GM23248 (cell line): ENCODE measurements at places on chromosomes 12 and 14. TPM values are rescaled to one million over a fixed set of nuclear protein-coding genes. Genes with fewer than 3 reads are reported as not detected.

DNA sequence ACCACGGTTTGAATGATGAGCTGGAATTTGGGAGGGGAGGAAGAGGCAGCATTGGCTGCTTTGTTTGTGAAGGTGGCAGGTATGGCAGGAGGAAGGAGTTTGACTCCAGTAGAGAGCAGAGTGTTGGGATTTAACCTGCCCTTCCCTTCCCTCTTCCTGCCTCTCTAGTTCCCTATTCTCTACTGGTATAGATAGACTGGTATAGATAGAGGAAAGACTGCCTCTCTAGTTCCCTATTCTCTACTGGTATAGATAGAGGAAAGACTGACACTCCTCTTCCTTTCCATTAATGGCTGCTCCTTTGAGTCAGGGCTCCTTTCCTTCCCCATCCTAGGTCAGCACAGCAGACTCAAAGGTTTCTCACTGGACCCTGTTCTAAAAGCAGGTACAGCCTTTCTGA, 8.4 kb upstream of the SYCP3 start:
- H3K27ac ChIP-seq = no peak overlapping the region
- no peak for DNase-seq
- no peaks in the 10 kb centered on the region for H3K27me3 ChIP-seq
- no peak overlapping the region for H3K4me3 ChIP-seq
- H3K4me1 ChIP-seq = no peaks in the 10 kb centered on the region

GRCh38 chr12:55044135-55044534, 24.4 kb downstream of the NEUROD4 start:
- H3K4me1 ChIP-seq = no peaks in the 10 kb centered on the region
- no peak overlapping the region for H3K27ac ChIP-seq
- no peak for DNase-seq
- H3K36me3 ChIP-seq = no peaks in the 10 kb centered on the region
- H3K4me3 ChIP-seq = no peak overlapping the region
- peaks cover 18% of the 10 kb centered on the region for H3K27me3 ChIP-seq

DNA sequence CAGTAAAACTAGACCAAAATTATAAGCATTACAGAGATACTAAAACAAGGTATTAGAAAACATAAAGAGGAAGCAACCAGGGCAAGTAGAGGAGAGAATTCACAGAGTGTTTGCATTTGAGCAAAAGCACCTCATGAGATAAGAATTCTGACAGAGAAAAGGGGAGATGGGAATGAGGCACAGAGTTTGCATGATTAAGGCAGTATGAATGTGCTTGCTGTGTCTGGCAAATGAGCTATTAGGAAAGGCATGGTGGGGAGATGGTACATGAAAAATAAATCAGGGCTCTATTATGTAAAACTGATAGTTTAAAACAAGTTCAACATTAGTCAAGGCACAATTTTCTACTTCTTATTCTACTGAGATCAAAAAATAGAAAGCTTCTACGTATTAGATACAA, 23.1 kb downstream of the GARIN6 start:
- no peak overlapping the region for H3K4me3 ChIP-seq
- peak; percentile 25 for DNase-seq
- H3K36me3 ChIP-seq = no peaks in the 10 kb centered on the region
- no peak overlapping the region for H3K27ac ChIP-seq
- no peaks in the 10 kb centered on the region for H3K4me1 ChIP-seq

GRCh38 chr14:91300283-91300895, 55.9 kb upstream of the GPR68 start:
- H3K4me1 ChIP-seq = no peaks in the 10 kb centered on the region
- H3K27me3 ChIP-seq = peaks cover 18% of the 10 kb centered on the region
- no peaks in the 10 kb centered on the region for H3K36me3 ChIP-seq

- no peak overlapping the region for H3K4me3 ChIP-seq
- H3K36me3 ChIP-seq = no peaks in the 10 kb centered on the region
- no peaks in the 10 kb centered on the region for H3K27me3 ChIP-seq
- H3K4me1 ChIP-seq = no peaks in the 10 kb centered on the region
- H3K27ac ChIP-seq = no peak overlapping the region
Measured at GRCh38 chr12:97758194-97758501, 295.5 kb downstream of the RMST start.

GRCh38 chr12:48286665-48287064, 64.1 kb downstream of the ZNF641 start:
- H3K4me1 ChIP-seq = no peaks in the 10 kb centered on the region
- no peak overlapping the region for H3K4me3 ChIP-seq
- no peaks in the 10 kb centered on the region; the same call in 1 of the 2 replicates for H3K27me3 ChIP-seq
- peak; percentile 17 for DNase-seq
- H3K36me3 ChIP-seq = no peaks in the 10 kb centered on the region
- H3K27ac ChIP-seq = no peak overlapping the region

DNA sequence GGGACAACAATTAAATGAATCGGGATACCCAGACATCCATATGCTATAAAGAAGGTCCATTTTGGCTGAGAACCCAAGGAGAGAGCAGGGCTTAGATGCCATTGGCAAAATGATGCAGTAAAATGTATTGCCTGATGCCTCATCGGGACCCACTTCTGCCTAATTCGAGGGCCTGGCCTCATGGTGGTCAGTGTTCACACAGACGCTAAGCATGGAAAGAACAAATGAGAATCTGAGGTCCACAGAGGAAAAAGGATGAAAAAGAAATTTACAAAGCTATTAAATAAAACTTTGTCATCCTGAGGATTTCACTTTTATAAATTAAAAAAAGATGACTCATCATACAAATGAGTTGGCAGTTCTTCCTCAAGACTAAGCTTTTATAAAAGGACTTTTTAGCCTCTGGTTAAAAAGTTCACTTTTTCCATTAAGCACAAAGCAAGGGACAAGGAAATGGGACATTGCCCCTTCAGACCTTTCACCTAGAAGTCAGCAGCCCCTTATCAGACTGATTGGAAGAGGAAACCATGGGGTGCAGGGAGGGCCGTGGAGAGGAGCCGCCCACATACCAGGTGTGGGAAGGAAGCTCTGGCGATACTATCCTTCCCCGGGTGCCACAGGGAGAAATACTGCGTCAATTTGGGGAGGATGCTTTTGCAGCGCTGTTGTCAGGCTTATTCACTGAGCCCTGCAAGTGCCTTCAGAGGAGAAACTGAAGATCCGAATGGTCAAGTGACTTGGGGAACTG, 176.0 kb downstream of the EGLN3 start:
- DNase-seq = peak; percentile 56
- H3K4me1 ChIP-seq = peaks cover 6% of the 10 kb centered on the region; the same call in 1 of the 2 replicates
- no peak overlapping the region for H3K27ac ChIP-seq
- no peak overlapping the region for H3K4me3 ChIP-seq
- no peaks in the 10 kb centered on the region for H3K36me3 ChIP-seq

DNA sequence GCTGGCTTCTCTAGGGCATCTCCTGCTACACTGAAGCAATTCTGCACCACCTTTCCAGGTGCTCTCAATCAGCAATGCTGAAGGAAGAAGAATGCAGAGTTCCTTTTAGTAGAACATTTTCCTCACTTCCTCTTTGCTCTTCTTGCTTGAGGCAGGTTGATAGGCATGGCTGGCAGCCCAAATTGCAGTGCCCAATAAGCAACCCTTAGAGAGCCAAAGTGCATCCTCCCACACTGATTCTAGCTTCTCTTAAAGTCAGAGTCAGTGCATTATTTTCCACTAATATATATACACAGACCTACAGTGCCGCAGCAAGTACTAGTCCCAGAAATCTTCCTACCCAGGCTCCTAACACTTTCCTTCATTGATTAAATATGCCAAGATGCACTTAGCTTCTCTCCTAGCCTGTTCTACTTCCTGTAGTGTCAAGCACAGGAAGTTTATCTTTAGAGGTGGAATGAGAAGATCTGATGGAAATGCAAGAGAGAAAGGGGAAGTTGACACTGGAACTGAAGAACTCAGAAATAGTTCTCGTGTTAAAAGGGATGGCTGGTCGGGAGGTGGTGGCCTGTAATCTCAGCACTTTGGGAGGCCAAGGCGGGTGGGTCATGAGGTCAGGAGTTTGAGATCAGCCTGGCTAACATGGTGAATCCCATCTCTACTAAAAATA, 132.7 kb downstream of the SSPN start:
- H3K4me3 ChIP-seq = no peak overlapping the region
- no peaks in the 10 kb centered on the region for H3K36me3 ChIP-seq
- H3K27me3 ChIP-seq = no peaks in the 10 kb centered on the region

- no peaks in the 10 kb centered on the region for H3K4me1 ChIP-seq
- H3K4me3 ChIP-seq = no peak overlapping the region
- no peaks in the 10 kb centered on the region for H3K36me3 ChIP-seq
- DNase-seq = no peak
- no peak overlapping the region for H3K27ac ChIP-seq
Measured at GRCh38 chr14:102120888-102121287, 18.8 kb upstream of the WDR20 start.

Gene RBP5
- 0.38 TPM in 1 of 2 replicates, not detected in the other for polyA plus RNA-seq

DNA sequence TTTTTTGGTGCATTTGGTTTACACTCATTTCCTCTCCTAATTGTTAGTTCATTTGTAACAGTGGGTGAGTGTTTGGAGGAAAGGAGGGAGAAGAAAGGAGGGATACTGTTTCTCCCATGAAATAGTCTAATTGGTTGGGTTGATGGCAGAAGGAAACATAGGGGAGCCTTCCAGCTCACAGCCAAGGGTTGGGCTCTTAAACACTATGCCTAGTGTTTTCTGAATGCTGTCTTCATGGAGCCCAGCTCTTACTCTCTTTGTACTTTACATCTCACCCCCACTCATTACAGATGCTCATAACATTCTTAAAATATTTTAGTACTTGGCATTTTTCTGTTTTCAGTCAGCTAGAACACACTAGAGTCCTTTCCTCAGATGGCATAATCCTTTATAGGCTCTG, 38.2 kb downstream of the BAZ2A start:
- peaks cover 35% of the 10 kb centered on the region for H3K4me1 ChIP-seq
- no peak overlapping the region for H3K4me3 ChIP-seq
- H3K36me3 ChIP-seq = peaks cover 36% of the 10 kb centered on the region
- no peaks in the 10 kb centered on the region for H3K27me3 ChIP-seq
- peak overlapping the region; percentile 74 for H3K27ac ChIP-seq

Gene CYP27B1
- 0.42 and 0.78 TPM in 2 replicates for polyA plus RNA-seq

DNA sequence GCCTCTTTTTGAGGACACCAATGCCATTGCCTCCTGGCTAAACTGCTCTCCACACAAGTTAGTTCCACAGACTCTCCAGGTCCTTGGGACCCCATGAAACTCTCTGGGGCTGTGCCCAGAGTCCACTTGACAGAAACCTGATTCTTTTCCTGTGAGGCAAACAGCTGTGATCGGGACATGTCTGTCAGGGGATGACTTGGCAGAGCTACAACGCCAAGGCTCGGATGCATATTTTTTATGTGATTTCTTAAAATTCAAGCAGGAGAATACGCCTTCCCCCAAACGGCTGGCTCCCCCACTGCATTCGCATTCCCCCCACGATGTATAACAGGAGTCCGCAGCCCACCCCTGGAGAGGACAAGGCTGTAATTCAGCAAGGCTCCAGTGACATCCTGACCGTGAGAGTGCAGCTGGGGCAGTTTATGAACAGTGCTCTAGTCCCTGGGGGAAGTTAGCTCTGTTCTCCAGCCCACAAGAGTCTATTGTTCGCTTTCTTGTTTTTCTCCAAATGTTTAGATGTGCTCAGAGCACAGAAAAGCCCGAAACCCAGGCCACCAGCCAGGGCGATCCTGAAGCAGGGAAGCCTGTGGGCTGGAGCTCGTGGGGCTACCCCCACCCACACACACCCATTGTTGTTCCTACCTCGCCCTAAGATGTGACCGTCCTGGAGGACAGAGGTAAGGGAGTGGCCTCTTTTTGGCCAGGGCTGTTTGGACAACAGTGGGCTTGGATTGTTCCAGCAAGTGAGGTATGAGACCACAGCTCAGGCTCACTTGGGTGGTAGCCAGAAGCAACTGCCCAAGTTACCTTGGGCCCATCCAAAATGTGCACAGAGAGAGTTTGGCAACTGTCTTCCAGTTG, 159.5 kb downstream of the ZFP36L1 start:
- no peaks in the 10 kb centered on the region for H3K36me3 ChIP-seq
- H3K27me3 ChIP-seq = no peaks in the 10 kb centered on the region
- H3K27ac ChIP-seq = no peak overlapping the region

Gene CPNE8
- polyA plus RNA-seq = 2.4 and 3.5 TPM in 2 replicates

DNA sequence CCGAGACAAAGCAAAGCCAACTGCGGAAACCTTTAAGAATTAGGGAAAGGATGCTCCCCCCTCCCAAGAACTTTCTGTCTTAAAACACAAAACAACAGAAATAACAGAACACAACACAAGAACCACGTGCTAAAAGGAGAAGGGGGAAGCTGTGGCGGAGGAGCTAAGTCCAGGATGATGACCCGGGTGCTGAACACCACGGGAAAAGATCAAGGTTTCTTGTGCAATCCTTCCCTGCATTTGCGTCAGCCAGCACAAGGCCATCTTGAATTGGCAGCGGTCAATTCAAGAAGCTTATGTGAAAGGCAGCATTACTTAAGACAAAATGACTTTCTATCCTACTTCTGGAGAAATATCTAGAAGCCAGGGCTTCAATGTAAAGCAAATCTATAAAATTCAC, 11.0 kb upstream of the CREBL2 start:
- no peak overlapping the region for H3K27ac ChIP-seq
- H3K36me3 ChIP-seq = no peaks in the 10 kb centered on the region
- no peak for DNase-seq
- no peaks in the 10 kb centered on the region for H3K27me3 ChIP-seq
- no peak overlapping the region for H3K4me3 ChIP-seq
- H3K4me1 ChIP-seq = no peaks in the 10 kb centered on the region

- no peak for DNase-seq
- H3K4me3 ChIP-seq = no peak overlapping the region
- H3K36me3 ChIP-seq = no peaks in the 10 kb centered on the region
- H3K4me1 ChIP-seq = peaks cover 11% of the 10 kb centered on the region; the same call in 1 of the 2 replicates
- H3K27me3 ChIP-seq = no peaks in the 10 kb centered on the region
Measured at GRCh38 chr12:75960954-75961661, 70.5 kb downstream of the PHLDA1 start.

Gene SLCO1B3
- polyA plus RNA-seq = not detected in 2 replicates

GRCh38 chr14:89041257-89041582, 216.8 kb downstream of the TTC8 start:
- DNase-seq = no peak
- H3K4me3 ChIP-seq = peak overlapping the region; percentile 71
- H3K36me3 ChIP-seq = no peaks in the 10 kb centered on the region
- peaks cover 8% of the 10 kb centered on the region; the same call in 1 of the 2 replicates for H3K4me1 ChIP-seq

Gene TUNAR
- not detected in 2 replicates for polyA plus RNA-seq

- DNase-seq = peak; percentile 81
- peak overlapping the region; percentile 98 for H3K27ac ChIP-seq
Measured at GRCh38 chr12:57845478-57846284, 848 bp downstream of the CTDSP2 start.
